Stimulated activated CD8-positive, alpha-beta memory T cell treated with anti-CD3 and anti-CD28 coated beads, Interleukin-7, amount 100 ng/mL, for 24 hours (primary cell): ENCODE measurements at places on chromosomes 5 and 9.
A peak's percentile ranks its signal among the peaks of the same experiment; 100 is the strongest.

- DNase-seq = no peak
Observed at GRCh38 chr5:14497311-14497710, 84.3 kb upstream of the OTULINL start.

DNA sequence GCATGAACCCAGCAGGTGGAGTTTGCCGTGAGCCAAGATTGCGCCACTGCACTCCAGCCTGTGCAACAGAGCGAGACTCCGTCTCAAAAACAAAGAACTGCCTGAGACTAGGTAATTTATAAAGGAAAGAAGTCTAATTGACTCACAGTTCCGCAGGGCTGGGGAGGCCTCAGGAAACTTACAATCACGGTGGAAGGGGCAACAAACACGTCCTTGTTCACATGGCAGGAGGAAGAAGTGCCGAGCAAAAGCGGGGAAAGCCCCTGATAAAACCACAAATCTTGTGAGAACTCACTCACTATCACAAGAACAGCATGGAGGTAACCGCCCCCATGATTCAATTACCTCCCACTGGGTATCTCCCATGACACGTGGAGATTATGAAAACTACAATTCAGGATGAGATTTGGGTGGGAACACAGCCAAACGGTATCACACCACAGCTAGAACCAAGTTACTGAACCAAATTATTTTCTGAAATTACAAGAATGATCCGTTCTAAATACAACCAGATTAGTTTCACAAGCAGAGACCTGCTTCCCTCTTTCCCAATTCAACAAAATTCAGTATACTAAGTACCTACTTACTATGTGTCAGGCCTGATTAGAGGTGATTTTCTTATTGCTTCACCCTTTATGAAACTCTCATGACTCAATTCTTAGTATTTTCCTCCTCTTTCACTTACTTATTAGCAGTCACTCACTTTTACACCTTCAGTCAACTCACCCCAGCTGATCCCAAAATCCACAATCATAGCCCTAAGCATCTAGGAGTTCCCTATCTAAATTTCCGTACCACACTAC, 8.4 kb downstream of the UBTD2 start:
- DNase-seq = peak; percentile 19

DNA sequence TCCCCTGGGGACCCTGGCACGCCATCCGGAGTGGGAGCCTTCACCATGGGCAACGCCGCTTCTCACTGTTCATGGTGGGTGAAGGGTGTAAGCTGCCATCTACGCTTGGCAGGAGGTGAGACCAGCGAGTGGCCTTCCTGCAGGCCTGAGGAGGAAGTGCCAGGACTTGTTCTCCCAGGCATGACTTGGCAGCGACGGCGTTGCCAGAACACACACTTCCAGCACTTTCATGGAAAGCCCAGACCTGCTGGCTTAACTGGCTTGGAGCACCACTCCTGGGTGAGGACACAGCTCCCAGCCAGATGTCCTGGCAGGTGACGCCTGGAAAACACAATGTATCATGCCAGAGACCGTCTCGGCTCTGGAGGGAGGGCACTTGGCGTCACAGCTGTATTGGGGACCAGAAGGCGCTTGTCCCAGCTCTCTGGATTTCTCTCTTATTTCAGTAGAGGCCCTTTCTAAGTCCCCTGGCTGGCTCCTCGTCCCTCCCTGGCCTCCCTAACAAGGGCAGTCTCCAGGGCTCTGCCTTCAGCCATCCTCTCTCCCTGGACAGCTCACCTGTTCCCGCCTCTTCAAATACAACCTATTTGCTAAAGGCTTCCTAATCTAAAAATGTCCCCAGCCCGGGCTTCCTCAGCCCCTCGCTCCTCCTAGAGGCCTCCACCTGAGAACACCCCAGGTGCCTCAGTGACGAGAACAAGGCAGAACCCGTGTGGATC, 188.3 kb downstream of the OLFM1 start:
- DNase-seq = no peak

DNA sequence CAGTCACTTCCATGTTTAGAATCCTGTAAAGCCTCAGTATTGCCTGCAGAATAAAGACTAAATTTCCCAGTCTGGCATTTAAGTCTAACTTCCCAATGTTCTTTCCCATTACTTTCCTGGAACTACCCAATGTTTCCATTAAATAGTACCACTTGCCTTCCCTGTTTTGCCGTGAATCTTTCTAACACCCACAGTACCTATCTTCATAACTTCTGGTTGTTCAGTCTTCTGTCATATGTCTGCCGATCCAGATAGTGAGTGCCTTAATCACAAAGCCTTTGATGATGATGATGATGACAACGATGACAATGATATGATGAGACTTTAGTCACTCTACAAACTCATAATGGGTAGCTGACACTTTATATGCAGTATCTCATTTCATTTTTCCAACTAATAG, 6.6 kb upstream of the HEMGN start:
- no peak for DNase-seq

GRCh38 chr9:114408645-114409044, 20.9 kb upstream of the AKNA start:
- DNase-seq = no peak

DNA sequence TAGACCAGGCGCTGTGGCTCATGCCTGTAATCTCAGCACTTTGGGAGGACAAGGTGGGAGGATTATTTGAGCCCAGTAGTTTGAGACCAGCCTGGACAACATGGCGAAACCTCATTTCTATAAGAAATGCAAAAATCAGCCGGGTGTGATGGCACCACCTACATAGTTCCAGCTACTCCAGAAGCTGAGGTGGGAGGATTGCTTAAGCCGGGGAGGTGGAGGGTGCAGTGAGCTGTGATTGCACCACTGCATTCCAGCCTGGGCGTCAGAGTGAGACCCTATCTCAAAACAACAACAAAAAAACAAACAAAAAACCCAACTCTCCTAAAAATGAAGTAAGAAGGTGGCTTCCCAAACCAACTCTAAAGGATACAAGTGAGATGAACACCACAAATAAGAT, 23.0 kb downstream of the IARS1 start:
- DNase-seq = no peak

- DNase-seq = no peak
Observed at GRCh38 chr5:18216016-18216415, 581.8 kb downstream of the TAF11L14 start.

GRCh38 chr5:9905661-9906060, 275.5 kb upstream of the TAS2R1 start:
- DNase-seq = no peak

- DNase-seq = no peak
Observed at GRCh38 chr9:109535365-109535764, 37.3 kb upstream of the PTPN3 start.

DNA sequence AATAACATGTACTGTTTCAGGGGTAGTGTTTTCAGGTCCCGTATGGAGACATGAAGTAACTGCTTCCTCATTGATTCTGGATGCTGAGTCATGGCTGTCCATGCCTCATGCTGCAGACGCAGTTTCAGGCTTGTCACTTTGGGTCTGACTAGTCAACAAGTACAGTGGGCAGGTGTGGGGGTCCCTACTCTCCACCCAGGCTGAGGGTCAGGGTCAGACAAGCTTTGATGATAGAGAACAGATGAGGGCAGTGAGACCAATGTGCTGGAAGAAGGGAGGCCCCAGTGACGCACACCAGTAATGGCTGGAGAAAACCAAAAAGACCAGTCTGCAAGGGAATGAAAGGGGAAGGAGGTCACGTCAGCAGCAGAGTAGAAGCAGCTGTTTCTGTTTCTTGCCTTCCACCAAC, 80.0 kb upstream of the NFIL3 start:
- no peak for DNase-seq

DNA sequence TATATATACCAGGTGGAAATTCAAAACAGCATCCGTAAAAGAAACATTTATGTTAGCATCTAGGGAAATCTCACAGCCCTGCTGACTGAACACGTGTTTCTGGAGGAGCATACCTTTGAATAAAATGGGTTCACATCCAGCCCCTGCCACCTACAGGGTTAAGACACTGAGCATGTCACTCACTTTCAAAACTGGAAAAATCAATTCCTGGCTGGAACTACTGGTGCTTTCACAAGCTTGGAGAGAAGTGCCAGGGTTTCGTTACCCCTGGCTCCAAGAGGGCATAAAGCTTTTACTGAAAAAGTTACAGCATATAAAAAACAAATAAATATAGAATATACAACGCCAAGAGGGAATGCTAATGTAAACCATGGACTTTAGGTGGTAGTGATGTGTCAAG, 48.0 kb downstream of the SERINC5 start:
- DNase-seq = no peak

DNA sequence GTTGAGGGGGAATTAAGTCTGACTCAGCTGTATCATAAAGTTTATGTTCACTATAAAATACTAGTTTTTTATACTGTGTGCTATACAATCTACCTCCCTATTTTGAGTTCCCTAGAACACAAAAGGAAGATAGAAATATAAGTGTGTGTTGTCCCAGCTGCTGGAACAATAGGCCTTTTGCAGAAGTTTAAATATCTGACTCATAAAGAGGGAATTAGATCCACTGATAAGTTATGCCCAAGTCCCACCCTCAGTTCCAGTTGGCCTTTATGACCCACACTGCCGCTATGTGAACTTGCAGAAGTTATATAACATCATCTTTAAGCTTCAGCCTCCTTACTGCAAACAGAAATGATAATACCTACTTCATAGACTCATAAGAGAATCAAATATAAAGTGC, 88.5 kb upstream of the DAB2 start:
- DNase-seq = no peak

GRCh38 chr9:12698986-12699385, 5.8 kb downstream of the TYRP1 start:
- no peak for DNase-seq

GRCh38 chr5:37701868-37702267, 138.0 kb downstream of the GDNF start:
- no peak for DNase-seq

DNA sequence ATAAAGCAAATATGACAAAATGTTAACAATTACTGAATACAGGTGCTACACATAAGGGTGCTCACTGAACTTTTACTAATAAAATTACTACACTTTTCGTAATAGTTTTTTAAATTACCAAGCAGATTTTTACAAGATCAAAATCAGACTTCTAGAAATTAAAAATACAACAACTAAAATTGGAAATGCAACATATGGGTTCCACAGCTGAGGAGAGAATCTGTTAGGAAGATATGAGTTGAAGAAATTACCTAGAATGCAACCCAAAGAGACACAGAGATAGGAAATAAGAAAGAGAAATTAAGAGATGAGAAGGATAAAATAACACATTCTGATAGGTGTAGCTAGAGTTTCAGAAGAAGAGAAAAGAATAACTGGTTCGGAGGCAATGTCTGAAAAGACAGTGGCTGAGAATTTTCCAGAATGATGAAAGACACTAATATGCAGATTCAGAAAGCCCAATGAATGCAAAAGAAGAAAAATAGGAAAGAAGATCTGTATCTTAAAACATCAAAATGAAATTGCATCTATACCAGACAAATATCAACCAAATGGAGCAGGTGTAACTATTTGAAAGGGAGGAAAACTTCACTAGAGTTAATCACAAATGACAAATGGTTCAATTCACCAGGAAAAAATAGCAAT, 95.8 kb downstream of the MAPKAP1 start:
- no peak for DNase-seq

- no peak for DNase-seq
Observed at GRCh38 chr5:141903261-141903660, 20.4 kb upstream of the DELE1 start.
